Glutamatergic neuron (in vitro differentiated cells): ENCODE measurements at places on chromosomes 2 and 18. TPM values are rescaled to one million over a fixed set of nuclear protein-coding genes. Genes with fewer than 3 reads are reported as not detected.

Gene CYS1
- total RNA-seq: not detected

Gene TNFAIP6
- not detected for total RNA-seq

Gene BMP10
- not detected for total RNA-seq

Gene RND3
- 49.0 TPM for total RNA-seq

Gene QPCT
- total RNA-seq: 7.4 TPM

Gene RBM43
- 1.1 TPM for total RNA-seq

Gene LINC00305
- total RNA-seq: not detected

Gene TRMT61B
- total RNA-seq: 17.5 TPM

Gene MYO1B
- 129 TPM for total RNA-seq
